GM03348 (cell line): ENCODE measurements at places on chromosomes 11 and 22.
A peak's percentile ranks its signal among the peaks of the same experiment; 100 is the strongest.

GRCh38 chr11:131038597-131038996 lies 122.3 kb upstream of the SNX19 start:
- DNase-seq: peak; percentile 17

GRCh38 chr22:29517215-29517908 lies 36.2 kb downstream of the THOC5 start:
- DNase-seq: no peak

- no peak for DNase-seq
Observed at GRCh38 chr22:19375435-19375834, 56.1 kb downstream of the HIRA start.

GRCh38 chr11:10540546-10540914 lies 457 bp downstream of the RNF141 start:
- DNase-seq: peak; percentile 45
